ENCODE measurements at places on chromosomes 5 and 9. TPM values are rescaled to one million over a fixed set of nuclear protein-coding genes. Genes with fewer than 3 reads are reported as not detected.

The CDHR2 gene
- total RNA-seq, result 87.3 TPM

The DMRT3 gene
- total RNA-seq, result not detected

The BTNL8 gene
- 0.45 TPM for total RNA-seq

The CAMK2A gene
- not detected for total RNA-seq

The OR13C3 gene
- total RNA-seq, result 0.28 TPM

The PCSK1 gene
- not detected for total RNA-seq

The PCDHGA9 gene
- 0.65 TPM for total RNA-seq

The RPS14 gene
- total RNA-seq, result 660 TPM

The GFI1B gene
- 0.15 TPM for total RNA-seq

The FBP1 gene
- 476 TPM for total RNA-seq

The VCAN gene
- total RNA-seq, result 2.3 TPM

The HMMR gene
- 0.33 TPM for total RNA-seq

The CATSPER3 gene
- 0.86 TPM for total RNA-seq

The PTGDS gene
- total RNA-seq, result 5.2 TPM

The LCN1 gene
- total RNA-seq, result not detected

The EFNA5 gene
- total RNA-seq, result 0.60 TPM

The ZNF300 gene
- total RNA-seq, result 0.23 TPM

Data from left lobe of liver (tissue), 2 donors.